ENCODE measurements at places on chromosomes 3 and 15.

- DNase-seq, result no peak
Observed at GRCh38 chr15:58212909-58213526, 74.8 kb downstream of the AQP9 start.

- DNase-seq, result no peak
Observed at GRCh38 chr15:56892659-56893363, 25.6 kb upstream of the TCF12 start.

DNA sequence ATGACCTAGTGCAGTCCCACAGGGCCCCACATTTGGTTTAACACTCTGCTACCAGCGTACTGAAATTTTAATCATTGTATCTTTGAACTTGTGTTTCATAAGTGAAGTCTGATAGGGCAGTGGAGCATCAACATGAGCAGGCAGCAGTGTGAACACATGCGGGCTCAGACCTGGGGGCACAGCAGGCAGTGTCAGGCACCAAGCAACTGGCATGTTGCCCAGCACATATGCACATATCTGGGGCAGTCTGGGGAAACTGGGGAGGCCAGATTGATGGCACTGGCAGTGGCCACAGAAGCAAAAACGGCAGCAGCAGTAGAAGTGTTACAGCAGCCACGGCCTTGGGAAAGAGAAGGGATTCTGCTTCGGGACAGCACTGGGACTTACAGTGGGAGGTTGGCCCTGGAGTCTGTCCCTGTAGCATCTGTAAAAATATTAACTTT lies 353.9 kb upstream of the KCNMB2 start:
- DNase-seq, result no peak

DNA sequence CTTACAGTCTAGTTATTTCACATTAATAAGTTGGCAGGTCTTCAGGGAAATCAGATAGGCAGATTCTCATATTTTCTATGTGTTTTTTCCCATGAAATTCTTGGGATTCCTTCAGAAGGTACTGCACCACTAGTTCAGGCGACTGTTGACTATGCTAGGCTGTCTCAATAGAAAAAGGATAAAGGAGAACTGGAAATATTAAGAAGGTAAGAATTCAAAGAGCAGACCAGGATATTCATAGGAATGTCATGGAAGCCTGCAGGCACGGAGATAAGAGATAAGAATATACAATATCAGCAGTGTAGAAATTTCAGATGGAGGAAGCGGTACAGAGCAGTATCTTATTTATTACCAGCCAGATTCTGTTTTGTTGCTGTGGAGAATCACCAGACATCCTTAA lies 432.1 kb upstream of the MDFIC2 start:
- DNase-seq, result no peak

DNA sequence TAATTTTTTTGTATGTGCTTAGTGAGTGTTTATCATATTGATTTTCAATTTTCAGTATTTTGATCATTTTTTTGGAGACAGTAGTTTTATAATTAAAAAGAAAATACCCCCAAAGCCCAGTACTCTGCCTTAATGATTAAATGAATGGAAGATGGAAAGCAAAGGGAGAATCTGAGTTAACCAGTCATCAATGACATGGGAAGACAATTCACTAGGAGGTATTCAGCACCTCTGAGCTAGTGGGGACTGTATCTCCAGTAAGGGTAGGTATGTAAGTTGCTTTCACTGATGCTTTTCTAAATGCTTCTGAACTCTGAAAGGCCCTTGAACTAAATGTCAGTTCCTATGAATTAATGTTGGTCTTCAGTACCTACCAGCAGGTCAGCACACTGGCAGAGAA lies 590.4 kb upstream of the DPPA4 start:
- no peak for DNase-seq

All from activated CD8-positive, alpha-beta memory T cell treated with anti-CD3 and anti-CD28 coated beads for 1 hour (primary cell).